Thoracic aorta endothelial cell (primary cell): ENCODE measurements at places on chromosomes 5 and 9. TPM values are rescaled to one million over a fixed set of nuclear protein-coding genes. Genes with fewer than 3 reads are reported as not detected.

S100Z gene
- total RNA-seq = not detected in 2 replicates

ARID3C gene
- total RNA-seq = 0.07 TPM in 1 of 2 replicates, not detected in the other

STPG3 gene
- total RNA-seq = not detected in 2 replicates

ENHO gene
- 0.22 TPM in 1 of 2 replicates, not detected in the other for total RNA-seq

FCN2 gene
- not detected in 2 replicates for total RNA-seq

PCDHB13 gene
- 0.22 and 0.66 TPM in 2 replicates for total RNA-seq

ARHGEF37 gene
- 8.0 TPM in 2 replicates for total RNA-seq

IL3 gene
- not detected in 2 replicates for total RNA-seq

GLRA1 gene
- total RNA-seq = not detected in 2 replicates

NFIL3 gene
- 5.7 and 7.9 TPM in 2 replicates for total RNA-seq

STKLD1 gene
- 0.57 and 3.1 TPM in 2 replicates for total RNA-seq

SLC1A1 gene
- 27.1 and 36.8 TPM in 2 replicates for total RNA-seq

IL33 gene
- 8.2 and 45.9 TPM in 2 replicates for total RNA-seq

SERINC5 gene
- total RNA-seq = 11.0 and 11.1 TPM in 2 replicates

GABRA1 gene
- total RNA-seq = not detected in 2 replicates

DDX4 gene
- total RNA-seq = not detected in 2 replicates

CCDC183 gene
- 0.13 TPM in 1 of 2 replicates, not detected in the other for total RNA-seq

TNFSF8 gene
- total RNA-seq = 0.13 TPM in 1 of 2 replicates, not detected in the other

HARS2 gene
- total RNA-seq = 33.2 and 34.8 TPM in 2 replicates

FREM1 gene
- 0.07 and 0.27 TPM in 2 replicates for total RNA-seq

PCDHGA6 gene
- total RNA-seq = 2.1 and 2.9 TPM in 2 replicates

GABRA6 gene
- 0.66 and 1.1 TPM in 2 replicates for total RNA-seq

SNAPC3 gene
- 62.1 and 62.4 TPM in 2 replicates for total RNA-seq

ANKHD1 gene
- total RNA-seq = 94.7 and 111 TPM in 2 replicates

PCDHGB5 gene
- 9.1 and 13.4 TPM in 2 replicates for total RNA-seq
